ENCODE measurements at places on chromosomes 16 and 17. TPM values are rescaled to one million over a fixed set of nuclear protein-coding genes. Genes with fewer than 3 reads are reported as not detected.

- no peak for DNase-seq
Measured at GRCh38 chr17:49895812-49896211, 47.9 kb upstream of the TAC4 start.

DNA sequence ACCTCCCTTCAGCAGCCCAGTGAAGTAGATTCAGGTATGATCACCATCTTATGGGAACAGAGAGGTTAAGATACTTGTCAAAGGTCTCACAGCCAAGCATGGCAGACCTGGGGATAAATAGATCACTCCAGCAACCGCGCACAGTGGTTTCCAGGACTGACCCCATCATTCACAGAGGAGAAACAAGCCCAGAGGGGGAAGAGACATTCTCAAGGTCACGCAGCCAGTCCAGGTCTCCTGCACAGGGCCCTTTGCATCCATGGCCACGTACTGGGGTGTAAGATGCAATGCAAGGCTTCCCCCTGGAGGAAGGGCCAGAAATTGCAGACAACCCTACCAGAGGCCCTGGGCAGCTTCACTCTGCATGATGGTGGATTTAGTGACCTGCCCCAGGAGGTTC lies 19.9 kb downstream of the TLE7 start:
- peak; percentile 11 for DNase-seq

GRCh38 chr17:42845918-42846593 lies 1.7 kb downstream of the AOC2 start:
- no peak for DNase-seq

DNA sequence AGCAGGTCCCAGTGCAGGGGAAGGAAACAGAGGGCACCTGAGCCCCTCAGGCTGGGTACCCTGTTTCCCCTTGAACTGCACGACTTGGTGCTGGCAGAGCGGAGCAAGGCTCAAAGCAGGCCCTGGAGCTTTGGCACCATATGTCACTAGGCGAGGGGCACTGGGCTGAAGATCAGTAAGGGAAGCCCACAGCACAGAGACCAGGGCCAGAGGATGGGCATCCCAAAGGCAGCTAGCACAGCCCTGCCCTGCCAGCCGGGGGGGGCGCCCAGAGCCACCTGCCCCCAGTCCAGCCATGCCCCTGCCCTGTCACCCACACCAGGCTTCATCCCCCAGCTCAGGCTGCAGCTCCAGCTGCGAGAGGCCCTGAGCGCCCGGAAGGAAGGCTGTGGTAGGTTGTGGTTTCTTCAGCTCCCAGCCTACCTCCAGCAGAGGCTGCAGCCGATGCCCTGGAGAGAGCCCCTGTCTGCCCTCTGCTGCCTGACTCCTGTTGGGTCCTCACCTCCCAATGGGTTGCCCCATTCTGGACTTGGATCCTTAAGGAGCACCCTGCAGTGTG lies 10.9 kb downstream of the NHERF1 start:
- DNase-seq: no peak

DNA sequence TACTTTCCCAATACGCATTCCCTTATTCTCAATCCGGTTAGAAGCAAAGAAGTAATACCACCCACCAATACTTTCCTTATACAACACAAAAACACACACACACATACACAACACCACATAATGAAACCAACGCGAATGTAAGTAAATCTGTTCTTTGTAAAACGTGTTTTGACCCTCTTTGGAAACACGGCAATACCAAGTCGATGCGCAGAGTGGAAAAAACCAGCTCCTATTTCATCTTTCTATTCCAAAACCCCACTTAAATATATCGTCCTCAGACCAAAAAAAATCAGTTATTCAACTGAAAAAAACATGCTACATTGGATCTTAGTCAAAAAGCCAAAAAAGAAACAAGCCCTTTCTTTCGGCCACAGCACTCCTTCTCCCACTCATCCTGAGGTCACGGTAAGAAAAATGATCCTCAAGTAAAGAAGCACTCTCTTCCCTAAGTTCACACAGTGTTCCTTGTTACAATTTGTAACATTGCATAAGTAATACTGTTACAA lies 31.0 kb upstream of the ARL4D start:
- DNase-seq: peak; percentile 91

DNA sequence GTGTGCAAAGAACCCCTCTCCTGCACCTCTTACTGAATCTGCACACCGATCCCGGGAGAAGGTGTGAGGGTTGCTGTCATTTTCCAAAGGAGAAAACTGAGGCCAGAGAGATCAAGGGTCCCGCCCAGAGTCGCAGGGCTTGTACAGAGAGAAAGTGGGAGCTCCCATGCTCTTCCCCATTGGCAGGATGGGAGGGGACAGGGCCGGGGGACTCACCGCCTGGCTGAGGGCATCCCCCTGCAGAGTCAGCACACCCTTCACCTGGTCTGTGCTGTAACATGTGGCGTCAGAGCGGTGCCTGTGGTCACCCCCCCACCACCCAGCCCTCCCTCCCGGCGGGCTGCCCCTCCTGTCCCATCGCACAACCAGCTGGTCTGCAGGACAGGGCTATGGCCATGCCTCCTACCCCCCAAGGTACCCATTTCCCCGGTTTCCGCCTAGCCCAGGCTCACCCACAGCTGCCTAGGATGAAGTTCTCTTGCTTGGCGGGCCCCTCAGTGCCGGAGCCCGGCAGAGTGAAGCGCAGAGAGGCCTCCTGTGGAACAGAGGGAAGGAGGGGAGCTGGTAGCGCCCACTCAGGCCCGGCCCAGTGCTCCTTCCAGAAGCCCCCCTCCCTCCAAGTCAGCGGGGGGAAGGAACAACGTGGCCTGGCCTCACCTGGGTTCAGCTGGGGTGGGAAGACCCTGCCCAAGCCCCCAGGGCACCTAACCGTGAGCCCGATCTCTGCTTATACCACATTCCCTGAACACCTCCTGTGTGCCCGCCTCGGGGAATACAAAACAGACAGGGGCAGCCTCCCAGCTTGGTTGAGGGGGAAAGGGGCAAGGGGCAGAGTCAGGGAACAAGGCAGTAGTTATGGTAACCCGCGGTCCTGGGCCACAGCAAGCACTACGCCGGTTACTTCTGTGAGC lies 1.1 kb downstream of the ROGDI start:
- DNase-seq: peak; percentile 34

DNA sequence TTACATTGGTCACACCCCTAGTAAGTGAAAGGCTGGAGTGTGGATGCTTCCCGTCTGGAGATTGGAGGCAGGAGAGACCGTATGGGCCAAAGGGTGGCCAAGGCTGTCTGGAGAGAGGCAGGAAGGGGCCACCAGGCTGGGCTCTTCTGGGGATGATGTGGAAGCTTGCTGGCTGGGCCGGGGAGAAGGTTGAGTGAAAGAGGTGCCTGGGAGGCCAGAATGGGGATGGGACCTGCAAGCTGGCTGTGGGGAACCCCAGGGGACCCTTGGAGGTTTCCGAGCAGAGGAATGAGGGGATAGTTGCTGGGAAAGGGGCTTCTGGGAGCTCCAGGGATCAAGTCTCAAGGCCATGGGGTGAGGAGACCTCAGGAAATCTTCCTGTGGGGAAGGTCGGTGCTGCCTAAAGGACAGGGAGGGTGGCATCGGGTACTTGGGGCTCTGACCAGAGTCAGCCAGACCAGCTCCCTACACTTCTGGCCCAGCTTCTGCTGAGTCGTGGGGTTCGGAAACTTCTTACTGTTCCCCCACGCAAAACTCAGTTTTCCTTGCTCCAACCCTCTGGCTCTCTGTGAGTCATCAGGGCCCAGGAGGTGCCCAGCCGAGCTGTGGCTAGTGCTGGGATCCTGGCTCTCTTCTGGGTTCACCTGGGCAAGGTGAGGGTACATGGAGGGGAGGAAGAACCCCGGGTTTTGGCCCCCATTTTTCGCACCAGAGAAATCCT lies 3.1 kb downstream of the MRC2 start:
- no peak for DNase-seq

DNA sequence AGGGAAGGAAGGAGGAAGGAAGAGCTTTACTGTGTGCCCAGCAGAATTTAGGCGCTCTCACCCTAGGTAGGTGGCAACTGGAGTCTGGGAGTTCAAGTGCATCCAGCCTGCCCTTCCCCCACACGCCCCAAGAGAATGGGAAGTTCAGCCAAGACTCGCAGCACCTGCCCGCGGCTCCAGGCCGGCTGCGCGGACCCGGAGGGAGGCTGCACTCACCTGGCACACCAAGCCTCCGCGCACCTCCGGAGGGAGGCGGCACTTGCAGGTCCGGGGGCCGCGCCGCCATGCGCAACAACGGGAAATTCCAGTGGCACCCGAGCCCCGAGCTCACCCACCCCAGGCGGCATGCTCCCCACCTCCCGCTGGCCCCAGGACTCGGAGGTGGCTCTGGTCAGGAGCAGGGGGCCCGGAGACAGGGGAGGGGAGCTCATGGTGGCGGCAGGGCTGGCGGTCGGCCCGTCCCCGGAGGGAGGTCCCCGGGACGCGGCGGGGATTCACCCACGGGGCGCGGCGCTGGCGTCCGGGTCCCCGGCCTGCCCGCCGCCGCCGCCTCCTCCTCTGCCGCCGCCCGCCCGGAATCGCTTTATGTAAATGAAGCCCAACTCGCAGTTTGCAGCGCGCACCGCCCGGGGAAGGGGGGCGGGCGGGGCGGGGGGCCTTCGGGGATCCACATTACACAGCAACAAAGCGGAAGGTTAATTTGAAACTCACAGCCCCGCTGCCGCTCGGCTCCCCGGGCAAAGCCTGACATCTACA lies at the start of gene ZFHX3:
ZFHX3 (minus strand) TSS at position 593 of the 756 bp plus-strand sequence. CDS start 87,983 bp downstream, outside the sequence.
- peak; percentile 91 for DNase-seq

DNA sequence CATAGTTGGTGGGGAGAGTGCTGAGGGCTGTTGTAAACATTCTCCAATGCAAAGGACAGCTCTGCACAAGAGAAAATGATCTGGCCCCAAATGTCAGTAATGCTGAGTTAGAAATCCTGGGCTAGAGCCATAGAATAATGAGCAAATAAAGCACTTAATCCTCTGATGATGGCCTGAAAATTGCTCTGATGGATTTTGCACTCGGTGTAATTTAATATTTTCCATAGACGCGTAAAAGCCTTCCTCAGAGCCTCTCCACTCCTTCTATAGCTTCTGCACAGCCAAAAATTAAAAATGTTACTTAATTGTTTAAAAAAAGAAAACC lies 23.7 kb downstream of the FAM20A start:
- DNase-seq: no peak

DNA sequence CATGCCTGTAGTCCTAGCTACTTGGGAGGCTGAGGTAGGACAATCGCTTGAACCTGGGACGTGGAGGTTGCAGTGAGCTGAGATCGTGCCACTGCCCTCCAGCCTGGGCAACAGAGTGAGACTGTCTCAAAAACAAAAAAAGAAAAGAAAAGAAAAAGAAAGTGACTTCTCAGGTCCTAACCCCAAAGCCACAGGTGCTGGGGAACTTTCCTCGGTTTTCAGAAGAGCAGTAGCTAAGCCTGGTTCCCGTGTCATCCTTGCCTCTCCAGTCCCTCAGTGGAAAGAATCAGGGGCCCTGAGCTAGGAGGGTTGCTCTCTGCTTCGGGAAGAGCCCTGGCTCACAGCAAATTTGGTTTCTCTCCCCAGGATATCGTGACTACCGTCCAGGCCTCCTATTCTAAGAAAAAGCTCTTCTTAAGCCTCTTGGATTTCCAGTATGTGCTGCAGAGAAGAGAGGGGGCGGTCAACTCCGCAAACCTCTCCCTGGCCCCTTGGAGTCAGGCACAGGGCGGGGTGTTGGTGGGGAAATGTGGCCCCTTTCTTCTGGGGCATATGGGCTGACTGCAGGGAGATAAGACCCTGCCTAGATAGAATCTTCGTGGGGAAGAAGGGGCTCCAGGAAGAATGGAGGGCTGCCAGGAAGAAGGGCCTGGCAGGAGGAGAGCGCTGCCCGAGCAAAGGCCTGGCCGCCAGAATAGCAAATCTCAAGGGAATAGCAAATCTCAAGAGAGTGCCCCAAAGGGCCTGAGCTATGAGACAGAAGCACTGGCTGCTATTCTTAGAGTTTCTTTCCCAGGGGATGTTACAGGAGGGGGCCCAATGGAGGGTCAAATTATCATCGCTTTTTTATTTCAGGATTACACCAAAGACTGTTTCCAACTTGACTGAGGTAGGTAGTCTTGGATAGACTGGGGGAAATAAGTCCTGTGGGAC lies 8.3 kb upstream of the NLRC5 start:
- no peak for DNase-seq

DNA sequence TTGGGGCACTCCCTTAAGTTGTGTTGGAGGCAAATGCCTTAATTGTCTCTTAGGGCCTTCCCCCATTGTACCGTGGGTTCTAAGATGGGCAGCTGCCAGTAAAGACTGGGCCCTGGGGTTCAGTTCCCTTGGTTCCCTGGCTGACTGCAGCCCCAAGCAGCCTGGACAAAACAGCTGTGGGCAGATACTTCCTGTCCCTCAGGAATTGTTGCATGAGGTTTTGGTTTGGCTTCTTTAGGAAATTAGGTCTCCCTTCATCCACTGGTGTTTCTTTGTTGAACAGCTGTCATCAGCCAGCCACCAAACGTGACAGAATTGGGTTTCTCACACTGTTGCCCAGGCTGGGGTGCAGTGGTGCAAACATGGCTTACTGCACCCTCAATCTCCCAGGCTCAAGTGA lies 42.0 kb upstream of the ETV4 start:
- no peak for DNase-seq

- peak; percentile 18 for DNase-seq
Measured at GRCh38 chr17:55072898-55073297, 104.3 kb downstream of the STXBP4 start.

The KRT25 gene
- polyA plus RNA-seq: not detected

The PIRT gene
- polyA plus RNA-seq: 0.55 TPM

The DHODH gene
- 6.0 TPM for polyA plus RNA-seq

The PYDC1 gene
- not detected for polyA plus RNA-seq
